HFFc6 (cell line): ENCODE measurements at places on chromosomes 3 and 15. TPM values are rescaled to one million over a fixed set of nuclear protein-coding genes. Genes with fewer than 3 reads are reported as not detected.

Gene FBXO40
- not detected in 3 replicates for total RNA-seq

- no peak for DNase-seq
Observed at GRCh38 chr3:129552287-129553050, 9.5 kb downstream of the H1-8 start.

- peak; percentile 16 for DNase-seq
Observed at GRCh38 chr15:69973102-69973714, 124.5 kb downstream of the TLE3 start.

- no peak for DNase-seq
Observed at GRCh38 chr3:12999147-13000140, 73.8 kb downstream of the IQSEC1 start.

GRCh38 chr3:52291508-52292181, 4.0 kb downstream of the GLYCTK start:
- no peak for DNase-seq

DNA sequence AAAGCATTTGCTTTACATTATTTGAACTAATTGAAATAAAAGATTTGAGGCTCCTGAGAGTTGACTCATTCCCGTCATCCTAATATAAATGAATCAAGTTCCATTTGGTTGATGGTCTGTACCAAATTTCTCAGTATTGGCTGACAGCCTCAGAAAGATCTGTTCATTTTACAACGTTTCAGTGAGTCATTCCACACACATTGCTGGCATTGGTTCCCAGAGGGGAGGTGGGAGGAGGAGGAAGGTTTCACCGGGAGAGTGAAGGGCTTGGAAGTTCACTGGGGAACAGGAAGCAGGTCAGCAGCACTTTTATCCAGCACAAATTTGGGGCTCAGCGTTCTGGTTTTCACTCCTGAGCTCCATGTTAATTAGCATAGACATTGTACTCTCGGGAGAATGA, 176.7 kb upstream of the CADPS start:
- DNase-seq = no peak

DNA sequence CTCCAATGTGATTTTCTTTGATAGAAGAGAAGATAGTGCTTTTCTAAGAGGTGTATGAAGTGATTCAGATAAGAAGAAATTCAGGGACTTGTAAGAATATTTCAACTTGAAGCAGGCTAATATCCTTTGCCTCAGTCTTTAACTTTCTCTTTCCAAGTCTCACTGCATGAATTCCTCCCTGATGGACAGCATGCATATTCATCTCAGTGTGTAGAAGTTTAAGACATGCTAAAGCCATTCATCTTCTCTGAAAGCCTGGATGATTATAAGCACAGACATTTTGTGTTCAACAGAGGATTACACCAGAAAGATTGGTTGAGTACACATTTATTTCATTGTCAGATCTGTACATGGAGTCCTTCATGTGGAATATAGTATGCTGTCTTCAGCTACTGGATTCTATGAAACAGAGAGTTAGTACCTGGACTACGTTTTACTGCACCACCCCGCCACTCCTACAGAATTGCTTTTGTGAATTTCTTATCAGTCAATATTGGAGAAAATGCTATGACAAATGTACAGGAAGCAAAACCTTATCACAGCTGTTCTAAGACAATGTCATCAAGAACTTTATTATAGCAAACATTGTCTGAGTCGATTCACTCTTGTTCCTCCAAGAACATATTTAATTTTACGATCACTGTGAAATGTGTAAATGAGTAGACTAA, 1346.1 kb downstream of the OTOL1 start:
- no peak for DNase-seq

Gene ABI3BP
- 10.9 to 27.8 TPM (median 13.3 TPM) in 3 replicates for total RNA-seq

Gene EPHA6
- not detected in 3 replicates for total RNA-seq

DNA sequence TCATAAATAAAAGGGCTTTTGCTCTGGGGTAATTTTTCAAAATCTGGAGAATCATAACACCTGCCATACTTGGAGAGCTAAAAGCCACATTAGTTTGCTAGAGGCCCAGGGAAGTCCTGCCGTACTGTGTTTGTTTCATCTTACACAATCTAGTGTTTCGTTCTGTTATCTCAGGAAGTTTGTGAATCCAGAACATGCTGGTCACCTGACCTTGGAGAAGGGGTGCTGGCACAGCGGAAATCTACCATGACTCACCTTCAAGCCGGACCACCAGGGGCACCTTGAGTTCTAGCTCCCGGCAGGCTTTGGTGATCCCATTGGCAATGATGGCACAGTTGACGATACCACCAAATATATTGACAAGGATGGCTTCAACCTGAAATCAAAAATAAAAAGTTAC, 253.9 kb downstream of the SUCLG2 start:
- no peak for DNase-seq

Gene LMOD3
- not detected in 2 replicates for total RNA-seq

- no peak for DNase-seq
Observed at GRCh38 chr15:100204211-100204610, 137.6 kb downstream of the ADAMTS17 start.

Gene PLAAT1
- total RNA-seq = not detected in 3 replicates

Gene LRRK1
- total RNA-seq = 10.9 to 13.6 TPM (median 13.4 TPM) in 3 replicates

Gene CLDN18
- total RNA-seq = not detected in 3 replicates

DNA sequence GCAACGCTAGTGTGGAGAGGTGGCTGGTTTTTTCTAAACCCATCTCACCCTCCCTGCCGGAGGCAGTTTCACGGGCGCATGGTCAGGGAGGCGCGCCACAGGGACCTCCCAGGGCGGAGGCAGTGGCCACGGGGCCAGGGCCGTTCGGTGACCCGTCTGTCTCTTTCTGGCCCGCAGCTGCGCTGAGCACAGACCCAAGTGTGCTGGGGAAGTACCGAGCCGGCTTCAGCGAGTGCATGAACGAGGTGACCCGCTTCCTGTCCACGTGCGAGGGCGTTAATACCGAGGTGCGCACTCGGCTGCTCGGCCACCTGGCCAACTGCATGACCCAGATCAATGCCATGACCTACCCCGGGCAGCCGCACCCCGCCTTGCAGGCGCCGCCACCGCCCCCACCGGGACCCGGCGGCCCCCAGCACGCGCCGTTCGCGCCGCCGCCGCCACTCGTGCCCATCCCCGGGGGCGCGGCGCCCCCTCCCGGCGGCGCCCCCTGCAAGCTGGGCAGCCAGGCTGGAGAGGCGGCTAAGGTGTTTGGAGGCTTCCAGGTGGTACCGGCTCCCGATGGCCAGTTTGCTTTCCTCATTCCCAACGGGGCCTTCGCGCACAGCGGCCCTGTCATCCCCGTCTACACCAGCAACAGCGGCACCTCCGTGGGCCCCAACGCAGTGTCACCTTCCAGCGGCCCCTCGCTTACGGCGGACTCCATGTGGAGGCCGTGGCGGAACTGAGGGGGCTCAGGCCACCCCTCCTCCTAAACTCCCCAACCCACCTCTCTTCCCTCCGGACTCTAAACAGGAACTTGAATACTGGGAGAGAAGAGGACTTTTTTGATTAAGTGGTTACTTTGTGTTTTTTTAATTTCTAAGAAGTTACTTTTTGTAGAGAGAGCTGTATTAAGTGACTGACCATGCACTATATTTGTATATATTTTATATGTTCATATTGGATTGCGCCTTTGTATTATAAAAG, 1.8 kb downstream of the HES1 start:
- peak; percentile 40 for DNase-seq

- DNase-seq = peak; percentile 51
Observed at GRCh38 chr15:89822951-89823711, 8.5 kb upstream of the ANPEP start.
